ENCODE measurements at places on chromosomes 11 and 22.

DNA sequence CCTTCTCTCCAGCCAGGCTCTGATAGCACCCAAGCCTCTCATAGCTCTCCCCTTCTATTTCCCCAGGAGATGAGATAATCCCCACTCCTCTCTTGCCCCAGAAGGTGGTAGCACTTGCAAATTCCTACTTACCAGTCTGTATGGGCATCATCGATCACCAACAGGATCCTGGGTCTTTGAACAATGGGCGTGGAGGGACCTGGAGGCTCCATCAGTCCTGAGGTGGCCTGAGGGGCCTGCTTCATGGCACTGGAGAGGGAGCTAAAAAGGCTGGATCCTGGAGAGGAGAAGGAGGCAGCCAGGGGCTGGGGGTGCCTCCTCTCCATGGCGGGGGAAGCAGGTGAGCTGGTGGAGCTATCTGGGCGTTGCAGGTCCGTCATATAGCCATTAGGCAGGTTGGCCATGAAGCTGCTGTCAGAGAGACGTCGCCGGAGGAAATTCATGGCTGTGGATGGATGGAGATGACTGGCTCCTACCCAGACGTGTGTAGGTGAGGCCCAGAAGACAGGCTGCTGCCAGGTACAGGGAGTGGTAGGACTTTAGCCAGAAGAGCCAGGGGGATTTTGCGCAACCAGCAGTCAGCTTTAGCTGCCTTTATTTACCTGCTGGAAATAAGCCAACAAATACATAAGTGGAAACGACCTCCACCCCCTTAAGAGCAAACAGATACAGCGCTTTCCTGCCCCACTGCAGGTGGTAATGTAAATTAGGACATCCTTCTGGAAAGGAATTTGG, 51.8 kb downstream of the SYN3 start:
- DNase-seq: no peak

DNA sequence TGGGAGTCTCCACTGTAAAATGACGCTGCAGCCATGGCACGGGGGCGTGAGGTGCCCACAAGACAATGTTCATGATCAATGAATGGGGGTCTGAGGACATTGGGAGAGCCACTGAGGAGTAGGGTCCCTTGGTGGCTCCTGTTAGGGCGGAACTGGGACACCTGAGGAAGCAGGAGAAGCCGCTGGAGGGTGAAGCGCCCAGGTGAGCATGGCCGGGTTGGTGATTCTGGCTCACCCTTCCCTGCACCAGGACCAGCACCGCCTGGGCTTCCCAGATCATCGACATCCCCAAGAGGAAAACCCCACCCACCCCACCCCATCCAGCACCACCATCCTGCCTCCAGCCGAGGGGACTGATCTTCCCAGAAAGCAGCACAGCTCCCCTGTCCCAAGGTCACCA, 30.6 kb downstream of the SHANK2 start:
- DNase-seq: no peak

GRCh38 chr11:1845561-1846452, 7.0 kb downstream of the TNNI2 start:
- no peak for DNase-seq

DNA sequence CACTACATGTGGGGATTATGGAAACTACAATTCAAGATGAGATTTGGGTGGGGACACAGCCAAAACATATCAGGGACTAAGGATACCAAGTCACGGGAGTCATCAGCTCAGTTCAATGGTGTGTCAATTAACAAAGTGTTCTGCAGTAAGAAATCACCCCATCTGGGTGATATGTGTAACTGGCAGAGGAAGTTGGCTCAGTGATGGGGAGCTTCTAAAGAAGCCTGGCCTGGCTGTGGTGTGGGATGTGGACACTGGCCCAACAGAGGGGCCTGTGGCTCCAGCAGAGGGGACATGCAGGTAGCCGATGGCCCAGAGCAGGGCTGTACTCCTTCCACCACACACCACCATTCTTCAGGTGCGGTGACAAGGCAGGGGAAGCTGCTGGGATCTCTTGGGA, 31.6 kb downstream of the RPS6KA4 start:
- DNase-seq: no peak

DNA sequence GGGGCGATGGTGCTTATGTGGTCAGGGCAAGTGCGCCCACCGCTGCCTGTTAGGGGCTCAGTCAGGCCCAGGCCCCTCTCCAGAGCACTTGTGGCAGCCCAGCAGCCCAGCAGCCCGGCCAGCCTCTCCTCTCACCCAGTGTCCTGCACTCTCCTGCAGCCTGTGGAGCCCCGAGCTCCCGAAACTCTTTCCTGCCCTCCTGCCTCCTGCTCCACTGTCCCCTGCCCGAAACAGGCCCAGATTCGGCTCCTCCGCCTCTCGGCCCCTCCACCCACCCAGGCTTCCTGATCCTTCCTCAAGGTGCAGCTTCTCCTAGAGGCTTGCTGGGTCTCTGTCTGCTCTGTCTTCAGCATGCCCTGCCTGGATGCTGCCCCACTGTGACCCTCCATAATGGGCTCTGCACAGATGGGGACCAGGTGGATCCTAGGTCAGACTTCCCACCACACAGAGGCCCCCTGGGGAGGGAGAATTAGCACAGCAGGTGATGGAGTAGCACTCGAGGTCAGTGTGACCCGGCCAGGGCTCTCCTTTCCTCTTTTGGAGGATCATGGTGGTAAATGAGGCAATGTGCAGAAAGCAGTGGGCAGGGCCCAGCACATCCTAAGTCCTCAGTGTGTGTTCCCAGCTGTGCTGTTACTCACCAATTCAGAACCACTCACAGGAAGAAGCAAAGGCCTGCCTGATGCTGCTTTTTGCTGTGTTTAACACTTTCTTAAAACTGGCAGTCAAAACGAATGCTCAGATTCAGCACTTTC, 18.6 kb upstream of the NAP1L4 start:
- DNase-seq: peak; percentile 43

DNA sequence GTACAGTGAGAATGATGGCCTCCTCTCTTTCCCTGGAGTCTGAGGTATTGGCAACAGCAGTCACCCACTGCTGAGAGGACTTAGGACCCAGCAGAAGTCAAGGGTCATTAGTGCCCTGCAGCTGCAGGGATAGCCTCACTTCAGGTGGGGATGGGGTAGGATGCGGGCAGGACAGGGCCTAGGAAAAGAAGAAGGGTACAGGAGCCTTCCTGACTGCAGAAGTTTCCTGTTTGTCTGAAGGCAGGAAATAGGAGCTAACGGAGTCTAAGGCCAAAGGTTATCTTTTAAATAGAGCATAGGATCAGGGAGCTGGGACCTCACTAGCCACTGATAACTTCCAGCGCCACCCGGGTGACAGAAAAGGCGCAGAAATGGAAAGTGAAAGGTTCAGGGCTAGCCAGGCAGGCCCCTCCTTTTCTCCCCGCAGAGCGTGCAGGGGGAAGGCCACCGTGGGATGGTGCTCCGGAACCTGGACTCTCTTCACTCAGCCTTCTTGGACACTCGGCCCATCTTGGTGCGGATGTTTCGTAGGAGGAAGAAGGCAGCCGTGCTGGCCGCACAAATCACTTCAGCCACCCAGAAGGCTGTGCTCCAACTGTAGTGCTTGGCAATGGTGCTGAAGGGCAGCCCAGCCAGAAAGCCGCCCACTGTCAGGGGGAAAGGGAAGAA, 6.0 kb downstream of the TRAPPC4 start:
- no peak for DNase-seq

All from activated CD4-positive, alpha-beta T cell treated with anti-CD3 and anti-CD28 coated beads, Interleukin-10, Interleukin-2, amounts not matched to agents 100 ng/mL and 50 ng/mL, durations not matched to agents 16 hours and 8 hours (primary cell).